Ovary (tissue), 10 donors: ENCODE measurements at places on chromosomes 2 and 18. TPM values are rescaled to one million over a fixed set of nuclear protein-coding genes. Genes with fewer than 3 reads are reported as not detected.
A peak's percentile ranks its signal among the peaks of the same experiment; 100 is the strongest.

GRCh38 chr2:37414470-37414949, 70.1 kb downstream of the QPCT start:
- no peaks in the 10 kb centered on the region for H3K36me3 ChIP-seq
- no peaks in the 10 kb centered on the region for H3K27me3 ChIP-seq
- no peak overlapping the region for H3K4me3 ChIP-seq
- no peak for DNase-seq

DNA sequence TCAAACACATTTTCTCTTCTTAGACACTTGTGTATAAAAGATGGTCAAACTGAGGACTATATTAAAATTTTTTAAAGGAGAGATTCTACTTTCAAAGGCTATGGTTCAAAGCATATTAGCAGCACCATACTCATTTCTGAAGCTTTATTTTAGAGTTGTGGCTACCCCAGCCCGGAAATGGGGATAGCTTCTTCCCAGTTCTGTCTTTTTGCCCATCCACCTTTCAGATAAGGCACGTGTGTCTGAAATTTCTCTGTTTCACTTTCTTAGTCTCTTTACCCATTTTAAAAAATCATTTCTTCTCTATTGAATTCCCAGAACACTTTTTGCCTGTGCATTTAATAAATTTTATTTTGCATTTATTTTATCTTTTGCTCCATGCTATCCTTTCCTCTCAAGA, 431.5 kb downstream of the RNF144A start:
- H3K4me3 ChIP-seq: no peak overlapping the region
- H3K27ac ChIP-seq: no peak overlapping the region
- no peaks in the 10 kb centered on the region for H3K4me1 ChIP-seq

DNA sequence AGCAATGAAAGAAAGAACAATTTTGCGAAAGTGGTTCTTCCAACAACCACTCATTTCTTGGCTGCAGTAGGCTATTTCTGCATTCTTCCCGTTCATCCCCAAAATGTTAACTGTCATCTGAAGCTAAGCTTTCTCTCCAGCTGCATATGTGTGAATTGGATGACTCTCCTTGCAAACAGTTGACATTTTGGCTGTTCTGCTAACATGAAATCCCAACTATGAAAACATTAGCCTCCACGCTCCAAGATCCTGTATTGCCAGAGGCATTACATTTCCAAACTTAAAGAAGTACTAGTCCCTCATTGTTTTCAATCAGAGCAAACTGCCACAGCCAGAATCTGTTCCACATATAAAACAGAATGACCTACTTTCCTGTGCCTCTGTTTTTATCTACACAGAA, 88.5 kb downstream of the TGIF1 start:
- H3K27me3 ChIP-seq: no peaks in the 10 kb centered on the region
- DNase-seq: no peak
- no peaks in the 10 kb centered on the region for H3K36me3 ChIP-seq

GRCh38 chr2:68748568-68748967, 14.0 kb downstream of the ARHGAP25 start:
- no peak for DNase-seq
- no peak overlapping the region for H3K4me3 ChIP-seq
- H3K36me3 ChIP-seq: no peaks in the 10 kb centered on the region
- no peaks in the 10 kb centered on the region for H3K4me1 ChIP-seq
- H3K27ac ChIP-seq: no peak overlapping the region
- H3K27me3 ChIP-seq: no peaks in the 10 kb centered on the region

DNA sequence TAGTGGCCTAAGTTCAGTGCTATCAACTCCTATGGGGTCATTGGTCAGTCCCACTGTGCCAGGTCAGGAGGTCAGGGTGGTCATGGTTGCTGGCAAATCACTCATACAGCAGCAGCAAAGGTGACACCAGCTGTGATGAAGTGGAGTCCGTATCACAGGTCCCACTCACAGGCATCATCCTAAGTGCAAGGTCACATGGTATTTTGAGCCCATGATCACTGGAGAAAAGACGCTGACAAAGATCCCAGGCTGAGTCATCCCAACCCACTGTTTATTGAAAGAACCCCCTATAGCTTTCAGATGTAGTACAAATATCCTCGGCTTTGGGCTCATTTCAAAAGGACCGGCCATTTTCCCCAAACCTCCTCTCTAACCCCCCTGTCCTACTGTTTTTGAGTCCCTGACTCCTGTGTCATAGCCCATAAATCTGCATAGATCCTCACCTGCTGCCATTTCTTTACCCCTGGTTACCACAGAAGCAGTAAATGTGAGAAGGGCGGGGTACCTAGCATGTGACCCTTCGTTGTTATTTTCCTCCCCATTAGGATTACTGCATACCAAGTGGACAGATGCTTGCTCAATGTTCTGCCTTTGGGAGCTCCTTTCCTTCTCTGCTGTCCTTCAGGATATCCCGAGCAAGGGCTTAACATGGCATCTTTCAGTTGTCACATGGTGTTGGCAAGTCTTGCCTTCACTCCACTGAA, 107.7 kb downstream of the COL6A3 start:
- H3K4me3 ChIP-seq: no peak overlapping the region
- DNase-seq: no peak
- H3K27ac ChIP-seq: peak overlapping the region; percentile 53
- no peaks in the 10 kb centered on the region for H3K27me3 ChIP-seq

DNA sequence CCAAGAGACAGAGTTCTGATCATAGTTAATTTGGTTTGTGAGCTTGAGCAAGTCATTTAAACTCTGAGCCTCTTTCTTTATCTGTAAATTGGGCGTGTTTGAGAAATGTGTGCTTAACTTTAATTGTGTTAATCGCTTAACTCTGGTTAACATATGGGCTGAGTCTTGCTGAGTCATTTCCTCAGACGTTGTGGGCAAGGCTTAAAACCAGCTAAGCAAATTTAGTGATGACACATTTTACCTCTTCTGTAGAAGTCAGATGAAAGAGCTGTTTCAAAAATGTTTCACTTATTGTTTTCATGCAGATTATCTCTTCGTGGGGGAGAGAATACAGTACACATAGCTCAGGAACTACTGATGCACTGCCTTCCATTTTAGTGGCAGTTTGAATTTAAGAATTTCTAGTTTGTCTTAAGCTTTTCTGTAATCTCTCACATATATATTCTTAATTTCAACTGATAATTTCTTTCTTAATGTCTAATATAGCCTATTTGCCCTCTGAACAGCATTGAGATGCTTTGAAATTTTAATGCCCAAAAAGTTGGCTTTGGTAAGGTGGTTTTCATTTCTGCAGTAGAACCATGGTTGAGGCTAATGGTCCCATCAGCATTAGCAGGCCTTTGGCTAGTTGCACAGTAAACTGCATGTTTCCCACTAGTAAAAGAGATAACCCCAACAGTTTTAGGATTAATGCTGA, 34.9 kb downstream of the RAB10 start:
- H3K4me3 ChIP-seq: no peak overlapping the region
- DNase-seq: no peak
- H3K27me3 ChIP-seq: no peaks in the 10 kb centered on the region

GRCh38 chr2:23587341-23587880, 202.4 kb downstream of the KLHL29 start:
- no peak for DNase-seq
- H3K36me3 ChIP-seq: no peaks in the 10 kb centered on the region

DNA sequence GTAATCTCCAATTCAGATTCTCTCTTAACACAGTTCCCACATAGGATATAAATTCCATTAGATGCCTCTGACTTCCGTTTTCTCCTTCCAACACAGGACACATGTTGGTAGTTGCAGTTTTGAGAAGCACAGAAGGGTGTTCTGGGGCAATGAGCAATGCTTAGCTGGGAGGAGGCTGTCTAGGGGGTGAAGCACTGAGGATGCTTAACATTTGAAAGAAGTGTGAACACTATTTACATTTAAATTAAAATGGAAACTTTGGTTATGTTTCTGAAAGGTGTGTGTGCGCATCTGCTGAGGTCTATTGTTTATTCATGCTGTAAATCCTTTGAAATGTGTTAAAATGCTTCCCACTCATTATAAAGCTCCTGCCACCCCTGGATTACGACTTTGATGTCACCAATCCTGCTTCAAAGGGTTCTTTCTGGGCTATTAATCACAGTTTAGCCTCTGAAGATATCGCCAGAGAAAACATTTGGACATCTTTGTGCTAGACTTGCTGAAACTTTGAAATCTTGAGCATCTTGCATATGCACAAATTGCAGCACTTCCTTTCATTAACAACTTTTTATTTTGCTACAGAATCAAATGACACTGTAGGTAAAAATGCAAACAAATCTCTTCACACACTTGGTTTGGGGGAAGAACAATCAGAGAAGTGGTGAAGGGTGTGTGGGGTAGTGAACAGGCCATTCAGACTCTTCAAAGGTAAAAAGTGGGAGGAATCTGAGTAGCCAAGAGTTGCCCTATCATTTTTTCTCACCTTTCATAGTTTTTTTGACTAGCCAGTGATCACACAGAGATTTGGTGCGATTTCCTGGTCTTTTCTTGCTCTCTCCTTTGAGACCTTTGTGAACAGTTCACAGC, 258.4 kb downstream of the MYO3B start:
- H3K27me3 ChIP-seq: no peaks in the 10 kb centered on the region
- H3K4me3 ChIP-seq: no peak overlapping the region
- no peaks in the 10 kb centered on the region for H3K4me1 ChIP-seq
- no peak for DNase-seq
- no peaks in the 10 kb centered on the region for H3K36me3 ChIP-seq
- no peak overlapping the region for H3K27ac ChIP-seq

DNA sequence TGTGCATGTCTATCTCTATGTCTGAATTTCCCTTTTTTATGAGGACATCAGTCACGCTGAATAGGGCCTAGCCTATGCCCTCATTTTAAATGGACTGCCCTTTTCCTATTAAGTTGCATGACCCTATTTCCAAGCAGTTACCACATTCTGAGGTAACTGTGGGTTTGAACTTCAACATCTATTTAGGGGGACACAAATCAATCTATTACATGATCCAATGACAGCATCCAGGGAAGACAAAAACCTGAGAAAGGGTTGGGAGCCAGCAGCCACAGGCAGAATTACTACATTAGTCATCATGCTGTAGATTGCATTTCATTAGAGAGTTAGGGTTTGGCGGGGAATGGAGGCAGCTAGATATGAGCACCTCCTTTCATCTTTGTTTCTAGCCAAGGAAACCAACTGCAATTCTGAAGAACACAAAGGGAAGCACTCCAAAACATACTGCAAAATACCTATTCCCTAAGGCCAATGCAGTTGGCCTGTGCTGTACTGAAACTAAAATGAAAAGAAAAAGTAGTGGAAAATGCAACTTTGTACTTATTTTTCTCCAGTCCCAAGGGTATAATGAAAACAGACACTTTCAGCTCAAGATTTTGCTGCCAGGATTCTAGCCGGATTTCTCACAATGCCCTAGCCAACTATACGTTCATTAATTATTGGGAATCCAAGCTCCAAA, 40.4 kb upstream of the C1D start:
- no peak overlapping the region for H3K4me3 ChIP-seq
- no peaks in the 10 kb centered on the region for H3K4me1 ChIP-seq
- H3K36me3 ChIP-seq: no peaks in the 10 kb centered on the region
- no peak for DNase-seq
- no peak overlapping the region for H3K27ac ChIP-seq

GRCh38 chr2:122329278-122329677, 573.8 kb downstream of the TSN start:
- no peaks in the 10 kb centered on the region for H3K36me3 ChIP-seq
- H3K4me1 ChIP-seq: no peaks in the 10 kb centered on the region
- H3K27ac ChIP-seq: no peak overlapping the region

DNA sequence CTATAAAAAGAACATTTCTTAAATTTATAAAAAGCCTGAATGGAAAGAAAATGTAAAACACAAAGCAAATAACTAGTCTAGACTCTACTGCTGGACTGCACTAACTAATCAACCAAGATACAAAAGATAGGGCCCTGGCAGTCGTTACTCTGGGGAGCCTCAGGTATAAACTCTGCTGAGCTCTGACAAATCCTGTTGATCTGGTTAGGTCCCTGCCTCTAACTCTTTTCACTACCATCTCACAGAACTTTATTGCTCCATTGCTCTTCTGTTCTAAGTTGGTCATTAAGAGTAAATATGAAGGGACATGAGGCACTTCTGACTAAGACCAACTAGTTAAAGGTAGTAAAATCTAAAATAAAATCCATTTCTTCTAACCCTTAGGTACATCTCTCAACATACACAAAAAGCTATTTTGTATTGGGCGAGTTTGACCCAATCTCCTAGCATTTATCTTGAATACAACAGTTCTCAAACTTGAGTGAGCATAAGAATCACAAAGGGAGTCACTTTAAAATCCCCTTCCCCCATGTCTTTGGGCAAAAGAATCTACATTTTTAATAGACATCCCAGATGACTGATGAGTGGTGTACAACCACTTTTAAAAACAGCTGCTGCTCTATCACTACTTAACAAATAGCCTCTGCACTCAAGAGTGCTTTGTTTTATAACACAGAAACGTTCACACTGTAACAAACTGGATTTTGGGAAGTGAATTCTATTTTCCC, 2.5 kb downstream of the CHN1 start:
- H3K36me3 ChIP-seq: no peaks in the 10 kb centered on the region
- no peak overlapping the region for H3K27ac ChIP-seq
- peaks cover 3% of the 10 kb centered on the region for H3K4me1 ChIP-seq
- H3K4me3 ChIP-seq: no peak overlapping the region
- no peak for DNase-seq

DNA sequence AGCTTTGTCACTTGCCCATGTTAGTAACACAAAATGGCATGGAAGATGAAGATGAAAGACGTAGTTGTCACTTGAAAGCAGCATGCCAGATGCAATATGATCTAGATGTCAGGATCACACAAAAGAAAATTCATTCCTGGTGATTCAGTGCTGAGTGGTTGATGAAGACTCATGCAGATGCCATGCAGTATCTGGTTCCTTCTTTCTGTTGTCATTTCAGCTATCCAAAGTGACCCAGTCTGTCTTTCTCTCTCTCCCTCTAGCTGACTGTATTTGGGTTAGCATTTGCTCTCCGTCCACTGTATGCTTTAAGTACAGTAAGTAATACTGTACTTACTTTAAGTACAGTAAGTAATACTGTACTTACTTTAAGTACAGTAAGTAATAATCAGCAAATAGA, 50.4 kb downstream of the TTN start:
- H3K27ac ChIP-seq: no peak overlapping the region
- no peaks in the 10 kb centered on the region for H3K27me3 ChIP-seq
- H3K4me3 ChIP-seq: no peak overlapping the region
- H3K36me3 ChIP-seq: no peaks in the 10 kb centered on the region
- DNase-seq: no peak

DNA sequence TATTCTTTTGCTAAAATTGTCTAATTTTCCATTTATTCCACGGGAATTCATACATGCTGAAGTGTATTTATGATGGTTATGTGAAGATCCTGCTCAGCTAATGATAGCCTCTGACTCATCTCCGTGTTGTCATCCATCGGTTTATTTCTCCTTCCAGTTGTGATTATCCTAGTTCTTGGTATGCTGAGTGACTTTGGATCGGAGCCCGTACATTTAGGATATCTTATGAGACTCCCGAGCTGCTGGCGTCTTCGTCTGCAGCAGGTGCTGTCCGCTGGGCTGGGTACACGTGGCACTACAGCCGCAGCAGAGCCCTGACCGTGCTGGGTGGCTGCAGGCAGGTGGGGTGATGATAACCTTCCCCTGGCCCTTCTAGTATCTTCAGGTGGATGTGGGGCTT, 40.1 kb upstream of the GALR1 start:
- no peak overlapping the region for H3K27ac ChIP-seq
- no peaks in the 10 kb centered on the region for H3K27me3 ChIP-seq
- no peaks in the 10 kb centered on the region for H3K36me3 ChIP-seq
- DNase-seq: no peak
- H3K4me1 ChIP-seq: peaks cover 6% of the 10 kb centered on the region

The GPR17 gene
- total RNA-seq: not detected

The LAMA3 gene
- 8.0 TPM for total RNA-seq

The NCKAP1 gene
- 120 TPM for total RNA-seq

The CROCC2 gene
- total RNA-seq: 2.4 TPM

The UPP2 gene
- total RNA-seq: 0.28 TPM

The SAG gene
- not detected for total RNA-seq

The GKN2 gene
- total RNA-seq: not detected

The MBD5 gene
- 33.1 TPM for total RNA-seq

The CDK15 gene
- total RNA-seq: 8.8 TPM

The CEP76 gene
- 4.8 TPM for total RNA-seq

The KLF7 gene
- total RNA-seq: 14.4 TPM
